ENCODE measurements at places on chromosomes 5 and 9.

DNA sequence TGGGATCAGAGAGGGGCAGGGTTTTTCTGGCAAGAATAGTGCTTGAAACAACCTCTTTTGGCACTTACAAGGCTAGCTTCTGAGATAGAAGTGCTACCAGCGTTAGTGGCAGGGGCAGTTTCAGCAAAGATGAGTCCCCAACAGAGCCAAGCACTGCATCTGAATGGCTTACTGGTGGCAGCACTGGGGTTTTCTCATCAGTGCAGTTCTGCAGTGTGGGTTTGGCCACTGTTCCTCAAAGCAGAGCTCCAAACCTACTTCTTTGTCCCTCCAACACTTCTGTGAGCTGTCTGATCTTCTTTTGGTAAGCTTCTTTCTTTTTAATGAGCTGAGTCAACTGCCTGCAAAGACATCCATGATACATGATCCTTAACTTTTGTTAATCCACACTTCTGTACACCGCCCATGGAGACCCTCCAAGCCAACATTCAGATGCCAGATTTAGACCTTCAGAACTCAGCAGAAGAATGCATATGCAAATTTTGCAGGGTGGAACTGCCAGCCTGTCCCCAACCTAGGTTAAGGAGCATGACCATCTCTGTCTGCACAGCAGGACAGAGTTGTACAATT is 29.9 kb upstream of the FSTL4 start:
- DNase-seq, result no peak

DNA sequence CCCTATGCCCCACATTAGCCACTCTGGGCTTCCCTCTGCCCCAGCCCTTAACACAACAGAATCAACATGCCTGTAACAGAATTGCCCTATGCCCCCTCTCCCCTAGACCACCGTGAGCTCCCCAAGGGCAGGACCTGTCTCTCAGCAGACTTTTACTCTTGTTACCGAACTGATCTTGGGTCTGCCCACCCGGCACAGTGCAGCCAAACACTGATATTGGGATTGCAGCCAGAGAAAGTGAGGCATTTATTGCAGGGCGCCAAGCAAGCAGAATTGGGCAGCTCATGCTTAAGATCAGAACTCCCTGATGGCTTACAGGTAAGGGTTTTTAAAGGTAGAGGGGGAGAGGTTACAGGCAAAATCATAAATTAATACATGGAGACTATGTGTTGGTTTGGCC is 33.5 kb upstream of the KCNIP1 start:
- no peak for DNase-seq

DNA sequence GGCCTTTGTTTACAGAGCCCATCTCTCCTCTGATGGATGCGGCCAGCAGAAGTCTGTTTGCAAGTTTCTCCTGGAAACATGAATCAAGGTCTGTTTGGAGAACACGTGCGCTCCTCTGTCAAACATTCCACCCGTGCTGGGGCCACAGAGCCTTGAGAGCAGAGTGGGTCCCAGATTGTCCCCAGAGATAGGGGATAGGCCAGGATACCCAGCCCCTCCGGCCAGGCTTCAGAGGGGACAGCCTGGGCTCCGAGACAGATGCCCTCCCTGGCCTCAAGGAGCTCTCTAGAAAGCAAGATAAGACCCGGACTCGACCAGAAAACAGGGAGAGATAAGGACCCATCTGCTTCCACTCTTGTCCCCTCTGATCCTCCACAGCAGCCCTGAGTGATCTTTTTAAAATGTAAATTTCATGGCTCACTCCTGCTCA is 40.4 kb upstream of the HAND1 start:
- no peak for DNase-seq

DNA sequence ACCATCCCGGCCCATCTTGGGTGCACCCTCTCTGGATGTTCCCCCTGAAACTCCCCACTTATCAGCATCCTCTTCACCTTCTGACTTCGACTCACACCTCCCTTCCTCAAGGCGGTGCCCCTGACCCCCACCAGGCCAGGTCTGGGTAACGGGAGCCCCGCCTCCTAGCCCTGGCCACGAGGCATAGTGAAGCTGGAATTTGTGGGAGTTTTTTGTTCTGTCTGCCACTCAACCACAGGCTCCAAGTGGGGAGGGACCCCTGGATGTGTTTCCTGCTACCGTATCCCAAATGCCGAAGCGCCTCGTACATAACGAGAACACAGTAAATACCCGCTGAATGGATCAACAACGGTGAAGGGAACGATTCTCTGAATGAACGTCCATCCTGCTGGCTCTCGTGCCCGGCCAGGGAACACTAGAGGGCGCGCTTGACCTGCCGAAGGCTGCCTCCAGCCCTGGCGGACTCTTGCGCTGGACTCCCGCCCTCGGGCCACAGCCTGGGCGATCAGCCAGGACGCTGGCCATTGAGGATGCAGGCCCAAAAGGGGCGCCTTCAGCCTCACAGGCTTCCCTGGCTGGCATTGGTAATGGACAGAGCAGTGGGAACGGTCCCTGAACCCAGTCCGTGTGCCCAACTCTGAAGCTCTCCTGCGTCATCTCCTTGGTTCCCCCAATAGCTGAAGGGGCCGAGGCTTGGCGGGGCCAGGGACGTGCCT is 47.3 kb upstream of the PHYKPL start:
- DNase-seq, result peak; percentile 31

- DNase-seq, result peak; percentile 35
Measured at GRCh38 chr9:101398930-101399642, 435 bp downstream of the ZNF189 start.

DNA sequence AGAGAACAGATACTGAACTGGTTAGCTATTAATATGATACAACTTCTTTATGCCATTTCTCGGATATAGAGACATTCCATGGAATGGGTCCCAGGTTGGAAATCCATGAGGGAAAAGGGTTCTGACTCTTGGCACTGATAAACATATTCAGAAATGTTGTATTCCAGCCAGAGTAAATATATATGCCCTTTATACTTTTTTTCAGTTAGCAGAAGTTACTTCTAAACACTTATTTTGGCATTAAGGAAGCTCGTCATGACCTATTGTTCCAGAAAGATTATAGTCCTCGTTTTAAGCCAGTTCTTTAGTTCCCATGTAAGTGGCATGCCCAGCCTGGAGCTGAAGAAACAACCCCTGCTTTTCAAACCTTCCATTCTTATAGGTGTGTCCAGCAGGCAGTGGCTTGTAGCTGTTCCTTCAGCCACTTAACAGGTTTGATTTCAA is 181.6 kb downstream of the CD180 start:
- no peak for DNase-seq

DNA sequence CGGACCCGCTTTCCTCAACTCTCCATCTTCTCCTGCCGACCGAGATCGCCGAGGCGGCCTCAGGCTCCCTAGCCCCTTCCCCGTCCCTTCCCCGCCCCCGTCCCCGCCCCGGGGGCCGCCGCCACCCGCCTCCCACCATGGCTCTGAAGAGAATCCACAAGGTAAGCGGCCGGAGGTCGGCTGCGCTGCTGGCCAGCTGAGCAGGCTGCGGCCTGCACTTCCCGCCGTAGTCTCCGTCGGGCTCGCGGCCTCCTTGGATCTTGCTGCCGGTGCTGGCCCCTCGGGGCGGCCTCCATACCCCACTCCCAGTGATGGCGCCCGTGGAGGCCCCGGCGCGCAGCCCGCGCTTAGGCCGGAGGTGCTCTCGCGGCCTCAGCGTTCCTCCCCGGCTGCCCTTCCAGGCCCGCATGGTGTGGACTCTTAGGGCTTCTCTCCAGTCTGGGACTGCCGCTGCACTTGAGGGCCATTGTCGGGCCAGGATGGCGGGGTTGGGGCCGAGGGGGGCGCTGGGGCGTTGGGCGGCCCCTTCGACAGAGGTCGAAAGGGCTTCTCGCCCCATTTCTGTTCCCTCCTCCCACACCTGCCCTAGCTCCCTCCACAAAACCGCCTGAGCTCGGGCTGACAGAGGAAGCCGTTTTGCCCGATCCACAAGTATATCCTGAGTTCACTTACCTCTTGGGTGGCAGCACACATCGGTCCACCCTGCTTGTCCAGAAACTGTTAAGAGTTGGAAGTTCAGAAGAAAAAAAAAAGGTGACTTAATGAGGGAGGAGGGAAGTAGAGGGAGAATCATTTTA is 714 bp downstream of the UBE2D2 start:
- peak; percentile 51 for DNase-seq

GRCh38 chr9:122779181-122779580 is 9.6 kb upstream of the OR5C1 start:
- DNase-seq, result no peak

GRCh38 chr5:108560581-108560980 is 178.7 kb upstream of the FBXL17 start:
- no peak for DNase-seq

DNA sequence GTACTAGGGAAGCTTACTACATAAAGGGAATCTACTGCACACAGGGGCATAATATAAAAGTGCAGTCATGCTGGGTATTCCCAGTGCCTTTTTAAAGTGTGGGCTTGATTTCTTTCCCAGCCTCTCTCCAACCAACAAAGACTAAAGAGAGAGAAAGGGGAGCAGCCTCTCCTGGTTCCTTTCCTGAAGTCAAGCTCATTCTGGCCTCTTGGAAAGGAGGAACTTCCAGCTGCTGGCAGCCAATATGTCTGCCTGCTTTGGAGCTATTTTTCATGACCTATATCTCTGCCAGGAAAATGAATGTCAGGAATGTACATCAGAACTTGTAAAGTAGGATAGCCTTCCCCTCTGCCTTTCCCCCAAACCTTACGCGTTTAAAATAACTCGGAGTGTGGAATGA is 57.1 kb downstream of the RAB3C start:
- no peak for DNase-seq

GRCh38 chr5:34690898-34691297 is 34.8 kb downstream of the RAI14 start:
- no peak for DNase-seq

GRCh38 chr5:170254056-170254455 is 21.3 kb downstream of the C5orf58 start:
- DNase-seq, result peak; percentile 34

- no peak for DNase-seq
Measured at GRCh38 chr5:40796487-40796889, 1.7 kb downstream of the PRKAA1 start.

DNA sequence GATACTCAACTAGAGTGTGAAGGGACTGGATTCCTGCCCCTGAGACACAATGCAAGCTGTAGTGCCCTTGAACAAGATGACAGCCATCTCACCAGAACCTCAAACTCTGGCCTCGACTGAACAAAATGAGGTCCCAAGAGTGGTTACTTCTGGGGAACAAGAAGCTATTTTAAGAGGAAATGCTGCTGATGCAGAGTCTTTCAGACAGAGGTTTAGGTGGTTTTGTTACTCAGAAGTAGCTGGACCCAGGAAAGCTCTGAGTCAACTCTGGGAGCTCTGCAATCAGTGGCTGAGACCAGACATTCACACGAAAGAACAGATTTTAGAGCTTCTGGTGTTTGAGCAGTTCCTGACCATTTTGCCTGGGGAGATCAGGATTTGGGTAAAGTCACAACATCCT is 2.4 kb downstream of the ZNF483 start:
- no peak for DNase-seq

DNA sequence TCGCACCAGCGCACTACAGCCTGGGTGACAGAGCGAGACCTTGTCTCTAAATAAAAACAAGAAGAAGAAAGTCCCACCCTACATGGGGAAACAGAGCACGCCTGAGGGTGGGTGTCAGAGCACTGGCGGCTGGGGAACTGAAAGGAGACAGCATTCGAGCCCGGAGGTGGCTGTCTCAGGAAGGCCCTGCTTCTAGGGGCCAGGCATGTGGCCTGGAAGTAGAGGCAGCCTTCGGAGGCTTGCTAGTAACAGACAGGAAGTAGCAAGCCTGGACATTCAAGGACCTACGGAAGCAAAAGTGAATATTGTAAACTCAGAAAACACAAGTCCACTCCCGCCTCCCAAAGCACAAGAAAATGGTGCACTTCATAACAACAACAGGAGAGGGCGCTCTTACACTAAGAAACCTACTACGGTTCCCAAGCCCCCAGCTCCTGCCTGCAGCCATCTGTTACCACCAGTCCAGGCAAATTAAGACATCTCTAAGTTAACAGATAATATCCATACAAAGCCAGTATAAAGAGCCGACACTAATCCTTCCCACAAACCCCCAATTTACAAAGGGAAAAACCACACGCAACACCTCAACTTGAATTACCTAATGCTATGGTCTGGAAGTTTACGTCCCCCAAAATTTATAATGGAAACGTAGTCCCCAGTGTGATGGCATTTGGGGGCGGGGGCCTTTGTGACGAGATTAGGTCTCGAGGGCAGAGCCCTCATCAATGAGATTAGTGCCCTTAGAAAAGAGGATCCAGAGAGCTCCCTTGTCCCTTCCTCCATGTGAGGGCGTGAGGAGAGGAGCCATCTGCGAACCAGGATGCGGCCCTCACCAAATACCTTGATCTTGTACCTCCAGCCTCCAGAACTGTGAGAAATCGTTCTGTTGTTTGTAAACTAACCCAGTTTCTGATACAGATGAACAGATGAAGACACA is 7.7 kb downstream of the RASGEF1C start:
- no peak for DNase-seq

DNA sequence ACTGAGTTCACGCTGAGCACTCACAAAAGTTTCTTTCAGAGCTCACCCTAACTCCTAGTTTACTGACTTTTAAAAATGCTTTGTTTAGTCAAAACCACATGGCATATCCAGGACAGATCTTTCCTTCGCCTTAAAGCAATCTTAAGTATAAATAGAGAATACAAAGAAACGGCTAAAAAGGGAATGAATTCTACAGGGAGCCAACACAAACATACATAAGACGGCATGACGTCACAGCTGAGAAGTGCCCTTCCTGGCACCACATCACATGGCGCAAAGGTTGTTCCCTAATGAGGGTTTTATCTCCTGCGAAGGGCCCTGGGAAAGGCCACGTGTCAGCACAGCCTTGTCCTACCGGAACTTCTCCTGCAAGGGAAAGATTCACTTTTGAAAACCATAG is 141.3 kb downstream of the IRX1 start:
- DNase-seq, result no peak

GRCh38 chr5:14775857-14776256 is 95.7 kb downstream of the ANKH start:
- no peak for DNase-seq

DNA sequence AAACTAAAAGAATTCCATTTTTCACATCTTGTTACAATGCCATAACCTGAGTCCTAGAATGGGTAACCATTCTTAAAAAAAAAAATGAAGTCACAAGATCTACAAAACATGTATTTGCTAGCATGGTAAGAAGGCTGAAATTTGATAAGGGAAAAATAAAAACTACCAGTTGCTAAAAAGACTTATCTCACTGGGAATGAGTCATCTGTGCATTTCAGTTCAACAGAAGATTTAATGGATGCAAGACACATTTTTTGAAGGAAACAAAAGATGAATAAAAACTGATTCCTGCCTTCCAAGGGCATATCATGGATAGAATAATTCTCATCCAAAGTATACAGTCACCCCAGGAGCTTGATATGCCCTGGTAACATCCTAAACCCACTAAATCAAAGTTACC is 47.2 kb downstream of the SGTB start:
- no peak for DNase-seq

Measured in activated naive CD4-positive, alpha-beta T cell (primary cell).